ENCODE measurements at places on chromosomes 7 and 10. TPM values are rescaled to one million over a fixed set of nuclear protein-coding genes. Genes with fewer than 3 reads are reported as not detected.

NAPEPLD gene
- total RNA-seq: 18.2 TPM

FRMD4A gene
- 98.0 TPM for total RNA-seq

GRCh38 chr10:59864141-59864962 lies 42.0 kb downstream of the CCDC6 start:
- no peak for DNase-seq

ZNF273 gene
- total RNA-seq: 11.2 TPM

DNA sequence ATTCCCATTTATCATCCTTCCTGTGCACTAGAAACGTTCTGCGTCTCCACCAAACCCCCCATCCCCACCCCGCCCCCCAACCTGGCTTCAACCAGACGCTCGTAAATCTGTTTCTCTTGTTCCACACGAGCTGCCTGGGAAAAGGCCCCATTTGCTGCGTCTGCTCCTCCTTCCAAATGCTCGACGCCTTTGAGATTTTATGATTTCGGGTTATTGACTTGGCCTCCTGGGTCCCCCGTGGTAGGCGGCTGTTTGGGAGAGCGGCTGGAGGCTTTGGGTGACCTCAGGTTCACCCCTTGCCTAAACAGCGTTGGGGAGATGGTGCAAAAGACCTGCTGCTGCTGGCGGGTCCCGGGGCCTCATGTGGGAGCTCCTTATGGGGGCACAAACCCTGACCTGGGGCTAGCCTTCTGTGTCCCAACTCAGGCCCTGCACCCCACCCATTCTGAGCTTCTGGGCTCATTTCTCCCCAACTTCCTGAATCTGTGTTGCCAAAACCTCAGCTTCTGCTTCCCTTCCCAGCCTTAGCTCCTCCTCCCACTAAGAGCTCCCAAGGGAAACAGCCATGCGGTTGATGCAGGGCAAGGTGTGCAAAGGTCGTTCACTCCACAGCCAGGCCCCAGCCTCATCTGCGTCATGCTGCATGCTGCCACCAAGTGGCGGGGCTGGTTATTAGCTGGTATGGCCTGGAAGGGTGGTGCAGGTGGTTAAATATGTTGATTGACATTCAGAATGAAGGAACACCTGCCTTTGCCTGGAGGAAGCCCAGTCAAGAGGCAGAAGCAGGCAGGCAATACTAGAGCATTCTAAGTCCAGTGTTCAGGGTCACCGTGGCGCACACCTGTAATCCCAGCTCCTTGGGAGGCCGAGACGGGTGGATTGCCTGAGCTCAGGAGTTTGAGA lies 49.1 kb upstream of the ELN start:
- peak; percentile 72 for DNase-seq

Data from sciatic nerve (tissue), 2 donors.